ENCODE measurements at places on chromosomes 3 and 15.

DNA sequence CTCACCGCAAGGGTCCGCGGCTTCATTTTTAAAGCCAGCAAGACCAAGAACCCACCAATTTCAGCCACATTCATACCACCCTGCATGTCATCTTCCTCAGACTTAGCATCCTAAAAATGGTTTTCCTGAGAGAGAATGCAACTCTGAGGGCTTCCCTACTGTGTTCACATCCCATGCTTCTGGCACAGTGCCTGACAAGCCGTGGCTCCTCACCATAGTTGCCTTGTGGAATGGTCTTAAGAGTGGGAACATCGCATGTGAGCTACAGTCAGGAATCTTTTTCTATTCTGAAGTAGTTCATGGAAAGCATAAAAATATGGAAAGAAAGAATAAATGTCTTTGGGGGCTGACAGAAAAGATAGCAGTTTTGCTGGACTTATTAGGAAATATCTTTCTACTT, 120.3 kb downstream of the RAP2B start:
- DNase-seq, result no peak

- no peak for DNase-seq
Observed at GRCh38 chr3:187648177-187648576, 22.0 kb downstream of the SST start.

- DNase-seq, result peak; percentile 11
Observed at GRCh38 chr3:16841904-16842271, 42.9 kb upstream of the PLCL2 start.

DNA sequence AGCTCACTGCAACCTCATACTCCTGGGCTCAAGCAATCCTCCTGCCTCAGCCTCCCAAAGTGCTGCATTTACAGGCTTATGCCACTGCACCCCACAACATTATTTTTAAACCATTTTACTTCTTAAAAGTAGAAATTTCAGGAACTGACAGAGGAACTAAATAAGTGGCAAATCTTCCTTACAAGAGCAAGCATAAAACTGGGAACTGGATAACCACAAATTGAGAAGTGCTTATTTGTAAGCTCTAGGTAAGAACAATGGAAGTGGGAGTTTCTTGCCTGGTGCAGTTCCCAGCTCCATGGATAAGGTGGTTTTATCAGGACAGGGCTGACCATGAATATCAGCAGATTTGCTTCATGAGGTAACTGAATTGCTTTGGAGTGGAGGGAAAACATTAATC, 655.2 kb downstream of the DIPK2A start:
- DNase-seq, result no peak

DNA sequence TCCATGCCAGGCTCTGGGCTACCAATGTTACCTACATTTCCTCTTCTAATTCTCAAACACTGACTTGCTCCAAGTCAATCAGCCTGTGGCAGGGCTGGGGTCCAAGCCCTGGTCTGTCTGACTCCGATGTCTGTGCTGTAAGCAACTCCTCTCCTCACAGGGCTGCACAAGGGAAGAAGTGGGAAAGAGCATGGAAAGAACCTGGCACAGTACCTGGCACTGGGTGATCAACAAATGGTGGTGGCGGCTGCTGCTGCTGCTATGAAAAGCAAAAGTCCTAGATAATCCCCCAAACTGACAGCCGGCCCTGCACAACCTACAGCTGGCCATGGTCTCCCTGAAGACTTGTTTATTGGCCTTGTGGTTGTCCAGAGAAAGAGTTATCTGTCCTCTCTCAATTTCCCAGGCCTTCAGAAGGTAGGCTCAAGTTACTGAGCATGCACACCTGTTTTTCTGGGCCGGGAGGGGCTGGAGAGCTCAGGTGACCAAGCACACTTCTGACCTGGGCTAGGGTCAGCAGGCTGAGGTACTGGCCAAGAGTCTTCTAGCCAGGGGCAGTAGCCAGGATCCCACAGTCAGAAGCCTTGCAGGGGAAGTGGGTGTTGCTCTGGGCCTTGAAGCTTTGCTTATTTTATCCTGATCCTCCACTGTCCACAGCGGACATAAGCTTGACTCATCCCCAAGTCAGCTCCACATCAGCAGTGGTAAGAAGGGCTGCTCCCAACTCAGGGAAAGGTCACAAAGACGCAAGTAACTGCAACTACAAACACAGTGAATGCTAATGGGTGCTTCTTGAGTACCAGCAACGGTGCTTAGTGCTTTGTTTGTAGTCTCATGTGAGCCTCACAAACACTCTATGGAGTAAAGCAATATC, 35.3 kb upstream of the KY start:
- DNase-seq, result no peak

DNA sequence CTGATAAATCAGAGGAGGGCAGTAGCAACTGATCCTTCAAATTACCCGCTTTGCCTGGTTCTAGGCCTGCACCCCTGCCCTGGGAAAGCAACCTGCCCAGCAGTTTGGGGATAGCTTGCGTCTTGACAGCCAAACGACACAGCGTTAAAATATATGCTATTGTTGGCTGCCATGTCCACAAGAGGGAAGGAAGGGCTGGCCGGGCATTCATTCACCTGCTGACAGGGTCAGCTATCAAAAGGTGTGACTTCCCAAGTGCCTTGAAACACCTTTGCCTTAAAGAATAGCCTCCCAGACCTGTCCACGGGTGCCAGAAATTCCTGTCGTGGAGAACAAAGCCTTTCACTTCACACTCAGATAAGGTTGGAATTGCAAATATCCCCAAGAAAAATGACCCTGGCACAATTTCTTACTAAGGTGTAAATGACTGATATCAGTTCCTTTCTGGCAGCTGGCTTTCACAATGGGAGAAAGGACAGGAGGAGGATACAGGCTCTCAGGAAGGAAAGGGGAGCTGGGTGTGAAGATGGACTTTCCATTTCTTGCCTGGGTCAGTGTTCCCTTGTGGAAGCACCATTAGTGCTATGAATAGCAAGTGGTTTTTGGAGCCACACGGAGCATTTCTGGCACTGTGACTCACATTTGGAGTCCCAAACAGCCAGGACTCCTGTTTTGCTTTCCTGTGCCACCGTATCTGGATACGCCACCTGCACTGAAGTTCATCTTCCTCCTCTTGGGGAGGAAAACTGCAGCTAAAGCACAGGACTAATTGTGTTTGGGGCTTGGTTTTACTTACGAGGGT, 19.2 kb downstream of the ALDH1A3 start:
- DNase-seq, result no peak

DNA sequence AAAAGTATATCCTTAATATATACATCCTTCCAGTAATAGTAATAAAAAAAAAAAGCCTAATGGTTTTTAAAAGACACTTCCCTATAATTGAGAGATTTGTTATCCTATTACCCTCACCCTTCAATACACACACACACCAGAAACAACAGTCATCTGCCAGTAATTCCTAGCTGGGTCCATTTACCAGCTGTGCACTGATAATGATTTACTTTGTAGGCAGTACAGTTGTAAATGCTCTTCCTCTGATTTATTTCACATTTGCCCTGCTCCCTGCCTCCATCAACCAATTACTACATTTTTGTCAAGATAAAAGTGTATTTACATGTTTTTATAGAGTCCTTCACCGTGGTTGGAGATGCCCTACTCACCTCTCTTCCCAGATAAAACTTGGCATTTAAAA, 12.4 kb downstream of the TPM1 start:
- peak; percentile 55 for DNase-seq

DNA sequence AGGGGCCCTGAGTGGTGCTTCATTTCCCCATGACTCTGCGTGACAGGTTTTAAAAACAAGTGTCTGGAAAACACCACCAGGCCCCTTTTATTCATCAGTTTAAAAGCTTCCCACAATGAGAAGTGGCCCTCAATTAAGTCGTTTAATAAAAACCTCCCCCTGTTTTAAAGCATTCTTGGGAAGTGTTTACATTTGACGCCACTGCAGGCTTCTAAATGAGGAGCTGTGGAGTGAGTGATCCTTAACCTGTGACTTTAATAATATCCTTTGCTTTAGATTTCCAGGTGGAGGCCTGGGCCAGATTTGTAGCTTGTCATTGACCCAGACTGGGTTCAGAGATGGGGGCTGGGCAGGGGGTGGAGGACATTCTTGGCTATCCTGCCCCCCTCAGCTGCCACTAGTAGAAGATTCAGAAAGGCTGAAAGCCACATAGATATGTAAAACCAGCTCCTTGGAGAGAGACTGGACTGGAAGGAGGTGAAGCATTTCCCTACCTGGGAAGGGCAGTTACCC, 11.3 kb downstream of the CGNL1 start:
- peak; percentile 99 for DNase-seq

DNA sequence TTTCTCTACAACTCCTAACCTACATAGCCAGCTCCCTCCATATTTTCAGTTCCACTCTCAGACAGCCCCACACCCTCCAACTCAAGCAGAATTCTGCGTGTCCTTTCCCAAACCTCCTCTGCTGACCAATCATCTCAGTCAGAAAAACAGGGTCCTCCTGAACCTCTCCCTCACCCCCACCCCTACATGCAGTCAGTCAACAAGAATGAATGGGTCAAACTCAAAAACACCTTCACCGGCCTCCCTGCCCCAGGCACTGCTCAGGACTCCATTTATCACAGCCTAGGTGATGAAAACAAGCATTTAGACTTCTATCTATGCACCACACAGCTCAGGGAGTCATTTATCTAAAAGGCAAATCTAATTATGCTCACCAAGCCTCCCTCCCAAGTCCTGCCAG, 32.4 kb downstream of the MYL3 start:
- DNase-seq, result no peak

DNA sequence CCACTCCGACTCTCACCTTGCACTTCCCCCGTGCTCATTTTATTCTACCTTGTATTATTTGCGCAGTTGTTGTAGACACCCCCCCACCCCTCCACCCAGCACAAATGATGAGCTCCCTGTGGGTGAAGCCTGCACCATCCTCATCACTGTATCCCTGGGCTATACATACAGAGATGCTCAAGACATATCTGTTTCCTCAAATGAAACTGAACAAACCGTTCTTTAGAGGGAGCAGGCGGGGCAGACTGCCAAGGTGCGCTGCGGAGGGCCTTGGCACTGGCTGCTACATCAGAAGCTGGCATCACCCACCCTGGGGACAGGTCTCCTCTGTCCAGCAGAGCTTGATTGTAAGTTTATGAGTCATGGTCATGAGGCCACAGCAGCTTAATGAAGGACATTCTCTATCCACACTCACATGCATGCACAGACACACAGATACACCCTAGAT, 29.0 kb downstream of the ADCY5 start:
- no peak for DNase-seq

GRCh38 chr3:30607032-30607833, 832 bp downstream of the TGFBR2 start:
- no peak for DNase-seq

- no peak for DNase-seq
Observed at GRCh38 chr15:86317384-86317740, 237.7 kb downstream of the AGBL1 start.

GRCh38 chr15:88196961-88197360, 59.6 kb downstream of the NTRK3 start:
- DNase-seq, result no peak

GRCh38 chr3:155548195-155548594, 196.7 kb downstream of the PLCH1 start:
- no peak for DNase-seq

DNA sequence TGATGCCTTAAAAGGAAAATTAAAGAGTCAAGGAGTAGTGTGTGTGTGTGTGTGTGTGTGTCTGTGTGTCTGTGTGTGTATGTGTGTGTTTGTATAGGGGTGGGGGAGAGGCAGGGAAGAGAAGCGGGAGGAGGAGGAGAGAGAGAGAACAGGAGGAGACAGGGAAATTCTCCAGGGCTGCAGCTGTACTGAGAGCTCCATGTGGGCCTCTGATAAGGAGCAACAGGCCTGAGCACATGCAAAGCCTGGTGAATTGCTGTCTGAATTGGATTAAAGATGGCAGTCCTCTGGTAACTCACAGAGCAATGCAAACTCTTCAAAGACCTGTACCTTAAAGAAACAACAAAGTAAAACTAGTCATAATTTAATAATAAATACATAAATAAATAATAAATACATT, 70.6 kb downstream of the SEMA6D start:
- no peak for DNase-seq

DNA sequence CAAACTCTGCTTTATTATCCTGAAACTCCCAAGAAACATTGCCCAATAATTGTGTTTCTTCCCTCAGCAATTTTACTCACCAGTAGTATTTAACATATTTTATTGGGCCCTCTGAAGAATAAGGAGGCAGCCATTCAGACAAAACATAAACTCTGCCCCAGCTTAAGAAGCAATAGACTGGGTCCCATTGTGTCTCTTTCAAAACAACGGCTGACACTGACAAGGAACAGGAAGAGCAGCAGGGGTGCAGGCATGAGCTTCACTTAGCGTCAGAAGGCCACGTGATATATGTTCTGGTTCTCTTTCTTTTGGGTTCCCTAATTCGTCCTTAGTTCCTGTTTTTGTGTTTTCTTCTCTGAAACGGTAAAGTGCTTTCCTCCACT, 242.3 kb downstream of the FHIT start:
- DNase-seq, result no peak

GRCh38 chr3:18725668-18726407, 300.7 kb upstream of the SATB1 start:
- DNase-seq, result no peak

GRCh38 chr3:42692667-42693529, 7.6 kb downstream of the KLHL40 start:
- DNase-seq, result no peak

DNA sequence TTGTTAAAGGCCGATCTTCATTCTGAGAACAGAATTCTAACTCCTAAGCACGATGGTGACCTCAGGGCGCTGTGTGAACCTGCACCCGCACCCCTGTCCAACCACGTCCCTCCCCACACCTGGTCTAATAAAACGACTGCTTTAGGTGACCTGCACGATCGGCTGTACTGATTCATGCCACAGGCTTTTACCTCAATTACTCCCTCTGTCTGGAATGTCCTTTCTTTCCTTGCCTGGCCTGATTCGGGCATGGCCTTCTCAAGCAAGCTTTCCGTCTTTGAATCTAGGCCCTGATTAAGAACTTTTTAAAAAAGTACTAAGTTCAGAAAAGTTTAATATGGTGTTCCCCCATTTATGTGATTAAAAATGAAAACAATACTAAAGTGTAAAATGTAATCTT, 842 bp upstream of the U2SURP start:
- DNase-seq, result no peak
